NCI-H1436 treated with DMSO at 0.1 percent for 48 hours (cell line): ENCODE measurements at places on chromosomes 7 and 10.
A peak's percentile ranks its signal among the peaks of the same experiment; 100 is the strongest.

- no peak for DNase-seq
Observed at GRCh38 chr10:98314532-98315284, 46.7 kb upstream of the LOXL4 start.

GRCh38 chr10:112593023-112593422 is 146.0 kb downstream of the VTI1A start:
- no peak for DNase-seq

DNA sequence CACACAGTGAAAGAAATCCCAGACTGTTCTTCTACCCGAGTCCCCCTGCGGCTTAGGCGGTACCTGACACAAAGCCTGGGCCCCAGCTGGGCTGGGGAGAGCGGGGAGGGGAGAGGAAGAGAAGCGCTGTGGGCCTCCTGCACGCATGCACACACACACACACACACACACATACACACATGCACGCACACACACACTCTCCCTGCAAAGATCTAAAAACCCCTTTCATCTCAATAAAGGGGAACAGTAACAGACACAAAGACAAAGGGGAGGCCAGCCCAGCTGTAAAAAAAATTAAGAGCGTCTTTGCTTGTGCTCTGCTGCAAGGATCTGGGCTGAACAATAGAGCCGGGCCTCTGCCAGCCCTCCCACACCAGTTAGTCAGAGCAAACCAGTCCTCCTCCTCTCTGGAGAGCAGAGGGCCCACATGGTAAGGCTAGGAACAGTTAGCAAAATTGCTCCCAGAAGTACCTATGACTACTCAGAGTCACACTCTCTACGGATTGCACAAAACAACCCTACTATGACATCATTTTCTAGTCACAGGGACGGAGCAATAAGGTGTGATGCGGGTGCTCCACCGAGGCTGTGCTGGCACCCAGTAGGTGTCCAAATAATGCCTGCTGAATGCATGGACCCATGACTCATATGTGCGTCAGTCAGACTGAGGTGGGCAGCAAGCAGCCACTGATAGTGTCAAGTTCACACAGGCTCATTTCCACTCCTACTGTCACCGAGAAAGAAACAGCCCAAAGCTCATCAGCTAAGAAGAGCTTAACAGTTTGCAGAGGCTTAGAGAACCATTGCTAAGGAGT is 9.2 kb downstream of the ITPRIP start:
- DNase-seq: peak; percentile 40

DNA sequence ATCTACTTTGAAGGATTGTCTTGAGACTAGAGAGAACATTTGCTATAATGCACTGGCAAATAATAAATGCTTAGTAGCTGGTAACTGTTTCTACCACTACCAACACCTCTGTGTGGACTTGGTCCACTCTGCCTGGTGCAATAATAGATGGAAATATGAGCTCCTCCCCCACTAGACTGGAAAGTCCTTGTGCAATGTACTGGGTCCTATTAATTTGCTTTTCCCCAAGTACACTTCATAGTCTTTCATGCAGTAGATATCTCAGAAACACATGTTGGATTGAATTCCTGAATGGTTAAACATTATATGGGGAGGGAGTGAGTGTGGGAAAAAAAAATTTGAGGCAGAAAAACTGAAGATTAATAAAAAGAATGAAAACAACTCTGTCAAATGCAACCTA is 119.3 kb downstream of the C10orf90 start:
- no peak for DNase-seq

DNA sequence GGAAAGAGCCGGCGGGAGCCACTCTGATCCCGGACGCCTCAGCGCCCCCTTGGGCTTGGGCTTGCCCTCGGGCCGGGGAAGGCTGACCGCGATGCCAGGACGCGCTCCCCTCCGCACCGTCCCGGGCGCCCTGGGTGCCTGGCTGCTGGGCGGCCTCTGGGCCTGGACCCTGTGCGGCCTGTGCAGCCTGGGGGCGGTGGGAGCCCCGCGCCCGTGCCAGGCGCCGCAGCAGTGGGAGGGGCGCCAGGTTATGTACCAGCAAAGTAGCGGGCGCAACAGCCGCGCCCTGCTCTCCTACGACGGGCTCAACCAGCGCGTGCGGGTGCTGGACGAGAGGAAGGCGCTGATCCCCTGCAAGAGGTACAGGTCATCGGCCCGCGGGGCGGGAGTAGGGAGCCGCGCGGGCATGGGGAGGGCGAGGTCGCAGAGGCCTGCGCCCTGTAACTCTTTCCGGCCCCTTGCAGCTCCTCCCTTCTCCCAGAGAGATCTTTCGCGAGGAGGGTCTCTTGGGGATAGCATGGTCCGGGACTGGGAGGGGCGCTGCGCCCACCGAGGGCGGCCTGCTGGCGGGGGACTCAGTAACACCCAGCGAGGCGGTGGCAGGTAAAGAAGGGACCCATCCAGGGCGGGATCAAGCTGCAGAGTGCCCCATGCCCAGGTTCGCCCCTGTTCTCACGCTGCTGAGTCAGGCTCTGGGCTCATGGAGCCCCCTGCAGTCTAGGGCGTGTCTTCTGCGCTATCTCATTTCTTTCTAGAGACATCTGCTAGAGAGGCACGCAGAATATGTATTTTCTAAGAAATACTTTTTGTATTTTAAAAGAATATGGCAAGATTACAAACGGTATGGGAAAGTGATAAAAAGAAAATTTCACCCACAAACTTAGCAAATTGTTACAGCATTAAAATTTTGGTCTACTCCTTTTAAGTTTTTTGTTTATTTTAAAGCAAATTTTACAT is 687 bp downstream of the EPDR1 start:
- no peak for DNase-seq
